ENCODE measurements at places on chromosomes 2 and 18.

DNA sequence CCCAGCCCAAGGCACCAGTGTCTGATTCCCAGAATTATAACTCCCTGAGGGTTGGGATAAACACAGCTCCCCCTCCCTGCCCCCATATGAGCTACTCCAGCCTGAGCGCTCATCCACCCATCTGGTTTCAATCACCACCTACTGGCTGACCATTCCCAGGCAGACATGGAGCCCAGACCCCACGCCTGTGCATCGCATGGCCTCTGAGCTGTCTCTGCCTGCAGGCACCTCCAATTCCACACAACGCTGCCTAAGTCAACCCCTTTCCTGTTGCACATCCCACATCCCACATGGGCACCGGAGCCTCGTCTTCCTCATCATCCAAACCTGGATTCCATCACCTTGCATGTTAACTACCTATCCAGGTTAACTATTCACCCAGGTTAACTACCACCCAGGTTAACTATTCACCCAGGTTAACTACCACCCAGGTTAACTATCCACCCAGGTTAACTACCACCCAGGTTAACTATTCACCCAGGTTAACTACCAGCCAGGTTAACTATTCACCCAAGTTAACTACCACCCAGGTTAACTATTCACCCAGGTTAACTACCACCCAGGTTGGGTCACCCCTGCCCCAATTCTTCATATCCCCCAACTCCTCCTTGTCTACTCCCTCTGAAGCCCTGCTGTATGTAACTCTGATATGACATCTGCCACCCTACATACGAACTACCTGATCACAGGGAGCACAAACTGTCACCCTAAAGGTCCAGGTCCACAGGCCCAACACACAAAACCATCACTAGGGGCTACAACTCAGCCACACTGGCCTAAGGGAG, 47.8 kb downstream of the TEX51 start:
- DNase-seq = no peak

DNA sequence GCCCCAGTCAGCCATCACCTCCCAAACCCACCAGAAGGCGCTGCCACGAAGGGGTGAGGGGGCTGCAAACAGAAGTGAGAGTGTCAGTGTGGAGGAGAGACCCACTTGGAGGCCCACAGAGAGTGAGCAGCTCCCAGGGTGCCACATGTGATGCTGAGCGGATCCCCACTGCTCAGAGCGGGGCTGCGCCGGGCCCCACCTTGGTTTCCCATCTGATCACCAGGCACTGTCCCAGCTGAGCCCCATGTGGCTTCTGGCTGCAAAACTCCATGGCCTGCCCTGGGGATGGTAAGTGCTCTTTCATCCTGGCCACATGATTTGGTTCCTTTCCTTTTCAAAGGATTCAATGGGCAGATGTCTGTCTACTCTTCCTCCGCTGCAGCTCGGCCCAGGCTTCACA, 23.8 kb downstream of the SNORC start:
- DNase-seq = no peak

GRCh38 chr18:12159446-12159845, 65.8 kb downstream of the ANKRD62 start:
- DNase-seq = no peak

- no peak for DNase-seq
These were observed 135.0 kb upstream of the HNMT start for GRCh38 chr2:137829251-137829650.

DNA sequence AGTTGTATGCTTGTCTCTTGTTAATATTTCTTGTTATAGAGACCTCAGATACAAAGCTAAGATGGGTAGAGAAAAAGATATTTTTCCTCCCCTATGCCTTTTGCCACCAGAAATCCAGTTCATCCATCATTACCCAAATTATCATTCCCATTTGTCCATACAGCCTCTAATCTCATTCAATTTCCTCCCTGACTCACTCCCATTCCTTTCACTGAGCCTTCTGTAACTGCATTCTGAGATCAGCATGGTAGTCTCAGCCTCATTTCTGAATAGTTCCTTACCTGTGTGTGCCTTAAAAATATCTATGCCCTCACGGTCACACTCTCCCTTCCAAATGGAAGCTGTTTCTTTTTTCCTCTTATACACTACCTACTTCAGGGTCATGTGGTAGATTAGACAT, 15.7 kb upstream of the PIK3C3 start:
- DNase-seq = no peak

DNA sequence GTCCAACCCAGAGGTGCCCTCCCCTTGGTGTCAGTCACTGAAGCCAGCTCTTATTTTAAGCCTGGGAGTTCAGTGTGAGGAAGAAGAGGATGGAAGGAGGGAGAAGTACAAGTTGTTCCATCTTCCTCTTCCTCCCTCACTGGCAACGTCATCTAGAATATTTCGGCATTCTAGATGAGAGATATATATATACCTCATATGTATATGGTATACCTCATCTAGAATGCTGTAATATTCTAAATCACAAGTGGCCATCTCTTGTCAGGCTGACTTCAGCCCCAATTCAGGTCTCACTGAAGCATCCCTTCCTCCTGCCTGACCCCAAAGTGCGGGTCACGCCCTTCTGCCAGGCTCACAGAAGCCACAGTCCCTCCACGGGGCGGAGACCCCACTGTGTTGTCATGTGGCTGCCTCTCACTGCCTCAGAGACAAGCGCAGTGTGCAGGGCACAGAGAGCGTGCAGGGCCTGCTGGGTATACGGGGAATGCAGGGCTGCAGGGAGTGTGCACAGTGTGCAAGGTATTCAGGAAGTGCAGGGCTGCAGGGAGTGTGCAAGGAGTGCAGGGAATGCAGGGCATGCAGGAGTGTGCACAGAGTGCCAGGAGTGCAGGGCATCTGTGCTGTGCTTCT, 32.8 kb upstream of the B3GNT7 start:
- DNase-seq = no peak

DNA sequence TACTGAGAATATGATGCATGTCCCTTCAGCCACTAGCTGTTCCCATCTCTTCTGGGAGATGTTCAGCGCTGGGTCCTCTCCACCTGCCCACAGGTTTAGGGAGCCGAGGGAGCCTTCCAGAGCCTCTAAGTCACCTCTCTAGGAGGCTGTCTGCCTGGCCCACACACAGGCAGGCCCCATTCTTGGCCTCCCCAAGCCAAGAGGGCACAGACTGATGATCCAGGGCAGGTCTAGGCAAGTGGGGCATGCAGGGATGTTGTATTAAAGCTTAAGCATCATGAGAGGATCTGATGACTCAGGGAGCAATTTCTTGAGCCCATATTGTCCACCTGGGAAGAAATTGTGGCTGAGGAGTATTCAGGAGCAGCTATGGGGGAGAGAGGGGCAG, 19.9 kb downstream of the TMSB10 start:
- no peak for DNase-seq

- no peak for DNase-seq
These were observed 164.3 kb upstream of the PIK3C3 start for GRCh38 chr18:41790687-41791086.

DNA sequence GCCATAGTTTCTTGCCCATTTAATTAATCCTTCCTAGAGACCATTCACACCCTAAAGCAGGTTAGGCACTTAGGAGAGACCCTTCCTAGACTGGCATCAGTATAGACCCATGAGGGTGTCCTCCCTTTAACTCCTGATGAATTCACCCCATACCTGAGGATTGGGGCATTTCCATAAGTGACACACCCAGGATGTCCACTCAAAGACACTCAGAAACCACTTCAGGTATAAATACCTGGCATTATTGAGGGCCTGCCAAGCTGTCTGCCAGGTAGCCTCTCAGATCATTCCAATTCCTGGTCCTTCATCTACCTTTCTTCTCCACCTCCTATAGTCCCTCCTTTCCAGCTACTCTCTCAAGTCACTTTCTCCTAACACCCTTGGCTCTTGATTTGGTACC, 57.5 kb upstream of the SLC14A2 start:
- no peak for DNase-seq

GRCh38 chr18:77086656-77087392, 45.8 kb downstream of the MBP start:
- no peak for DNase-seq

GRCh38 chr2:53654396-53654795, 113.2 kb upstream of the CHAC2 start:
- no peak for DNase-seq

DNA sequence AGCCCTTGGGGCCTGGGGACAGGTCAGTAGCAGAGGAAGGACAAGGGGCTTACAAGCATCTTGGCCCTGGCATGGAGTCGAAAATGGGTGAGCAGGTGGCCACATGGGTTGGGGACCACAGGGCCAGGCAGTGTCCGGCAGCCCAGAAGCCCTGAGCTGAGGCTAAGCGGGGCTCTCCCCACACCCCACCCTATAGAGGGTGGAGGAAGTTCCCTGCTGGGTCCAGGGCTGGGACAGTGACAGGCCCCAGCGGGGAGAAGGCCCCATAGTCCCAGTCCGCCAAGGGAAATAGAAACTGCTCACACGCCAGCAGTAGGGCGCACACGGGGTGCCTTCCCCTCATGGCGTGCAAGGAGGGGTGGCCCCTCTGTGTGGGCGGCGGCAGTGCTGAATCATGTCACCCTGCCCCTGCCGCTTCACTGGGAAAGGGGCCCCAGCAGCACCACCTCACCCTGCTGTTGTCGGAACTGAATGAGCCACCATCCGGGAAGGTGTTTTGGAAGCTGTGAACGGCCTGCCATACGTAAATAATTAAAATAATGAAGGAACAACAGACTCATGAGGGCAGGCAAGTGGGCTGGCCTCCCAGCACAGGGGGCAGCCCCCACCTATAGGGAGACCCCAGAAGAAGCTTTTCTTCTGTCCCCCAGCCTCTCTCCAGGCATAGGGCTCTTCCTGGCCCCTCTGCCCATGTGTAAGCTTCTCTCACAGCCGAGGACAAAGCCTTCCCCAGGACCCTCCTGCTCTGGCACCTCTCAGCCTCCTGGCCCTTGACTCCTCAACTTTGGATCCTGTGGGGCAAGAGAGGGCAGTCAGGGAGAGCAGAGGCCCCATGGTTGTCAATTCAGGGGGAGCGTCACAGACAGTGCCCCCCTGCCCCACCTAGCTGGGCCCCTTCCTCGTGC, 12.7 kb upstream of the DUSP2 start:
- DNase-seq = peak; percentile 76

GRCh38 chr2:129255610-129256313, 723.7 kb upstream of the RAB6C start:
- DNase-seq = no peak

DNA sequence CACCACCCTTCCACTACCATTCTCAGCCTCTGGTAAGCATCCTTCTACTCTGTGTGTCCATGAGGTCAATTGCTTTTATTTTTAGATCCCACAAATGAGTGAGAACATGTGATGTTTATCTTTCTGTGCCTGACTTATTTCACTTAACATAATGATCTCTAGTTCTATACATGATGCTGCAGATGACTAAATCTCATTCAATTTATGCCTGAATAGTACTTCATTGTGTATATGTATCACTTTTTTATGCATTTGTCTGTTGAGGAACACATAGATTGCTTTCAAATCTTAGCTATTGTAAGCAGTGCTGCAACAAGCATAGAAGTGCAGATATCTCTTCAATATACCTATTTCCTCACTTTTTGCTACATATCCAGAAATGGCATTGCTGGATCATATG, 733.3 kb downstream of the SUCLG1 start:
- no peak for DNase-seq

GRCh38 chr2:174824068-174824467, 59.8 kb upstream of the CHRNA1 start:
- no peak for DNase-seq

DNA sequence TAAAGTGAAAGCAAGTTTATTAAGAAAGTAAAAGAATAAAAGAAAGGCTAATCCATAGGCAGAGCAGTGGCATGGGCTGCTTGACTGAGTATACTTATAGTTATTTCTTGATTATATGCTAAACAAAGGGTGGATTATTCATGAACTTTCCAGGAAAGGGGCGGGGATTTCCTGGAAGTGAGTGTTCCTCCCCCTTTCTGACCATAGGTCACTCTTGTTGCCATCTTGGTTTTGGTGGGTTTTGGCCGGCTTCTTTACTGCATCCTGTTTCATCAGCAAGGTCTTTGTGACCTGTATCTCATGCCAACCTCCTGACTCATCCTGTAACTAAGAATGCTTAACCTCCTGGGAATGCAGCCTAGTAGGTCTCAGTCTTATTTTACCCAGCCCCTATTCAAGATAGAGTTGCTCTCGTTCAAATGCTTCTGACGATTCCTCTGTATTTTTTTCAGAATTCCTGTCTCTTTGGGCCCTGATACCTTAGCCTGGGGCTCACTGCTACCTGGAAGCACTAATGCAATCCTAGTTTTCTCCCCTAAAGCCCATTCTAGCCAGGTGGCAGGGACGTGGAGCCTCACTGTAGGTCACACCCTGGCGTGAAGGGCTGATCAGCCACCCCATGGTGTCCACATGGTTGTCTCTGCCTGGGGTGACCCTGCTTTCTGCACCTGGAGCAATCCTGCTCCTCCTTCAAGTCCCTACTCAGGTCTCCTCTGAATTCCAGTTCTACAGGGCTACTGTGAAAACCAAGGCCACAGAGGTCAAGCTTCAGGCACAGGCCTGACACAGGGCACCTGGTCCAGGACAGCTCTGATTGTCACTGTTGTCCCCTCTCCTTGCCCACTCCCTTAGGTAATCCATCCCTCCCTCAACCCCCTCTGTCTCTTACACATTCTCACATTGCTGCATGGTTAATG, 6.0 kb upstream of the SLC35F6 start:
- DNase-seq = no peak

DNA sequence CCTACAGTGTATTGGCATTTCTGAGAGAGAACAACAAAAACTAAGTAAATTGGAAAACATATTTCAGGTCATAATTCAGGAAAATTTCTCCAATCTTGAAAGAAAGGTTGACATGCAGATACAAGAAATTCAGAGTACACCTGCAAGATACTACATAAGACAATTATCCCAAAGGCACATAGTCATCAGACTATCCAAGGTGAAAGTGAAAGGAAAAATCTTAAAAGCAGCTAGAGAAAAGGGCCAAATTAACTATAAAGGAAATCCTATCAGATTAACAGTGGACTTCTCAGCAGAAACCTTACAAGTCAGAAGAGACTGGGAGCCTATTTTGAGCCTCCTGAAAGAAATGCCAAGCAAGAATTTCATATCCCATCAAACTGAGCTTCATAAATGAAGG, 449.0 kb upstream of the MMADHC start:
- no peak for DNase-seq

GRCh38 chr18:22961156-22961555, 28.0 kb downstream of the RBBP8 start:
- no peak for DNase-seq

- no peak for DNase-seq
These were observed 41.0 kb upstream of the FOSL2 start for GRCh38 chr2:28351621-28352020.

DNA sequence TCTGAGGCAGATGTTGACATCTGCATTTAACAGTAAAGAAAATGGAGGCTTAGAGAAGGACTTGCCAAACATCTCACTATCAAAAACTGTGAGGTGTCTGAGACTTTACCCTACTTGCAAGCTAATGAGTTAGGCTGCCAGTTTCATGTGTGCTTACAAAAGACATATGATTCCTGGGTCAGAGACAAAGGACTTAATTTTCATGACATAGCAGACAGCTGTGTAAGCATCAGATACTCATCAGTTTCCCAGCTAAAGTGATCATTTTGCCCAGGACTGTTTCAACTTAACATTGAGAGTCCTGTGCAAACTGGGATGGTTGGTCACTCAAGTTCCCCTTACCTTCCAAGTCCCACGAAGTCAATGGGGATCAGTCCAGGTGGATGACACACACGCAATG, 18.9 kb upstream of the DAPL1 start:
- DNase-seq = no peak

Measured in stimulated activated CD8-positive, alpha-beta memory T cell treated with anti-CD3 and anti-CD28 coated beads, Interleukin-2, amount 100 ng/mL, for 1 hour (primary cell).